A673 (cell line): ENCODE measurements at places on chromosomes 7 and 10. TPM values are rescaled to one million over a fixed set of nuclear protein-coding genes. Genes with fewer than 3 reads are reported as not detected.

The CRYGN gene
- total RNA-seq: 0.13 TPM in 2 replicates

The MYH16 gene
- not detected in 2 replicates for total RNA-seq

The ASB10 gene
- total RNA-seq: not detected in 2 replicates

- DNase-seq: no peak
Observed at GRCh38 chr7:29485339-29486190, 78.1 kb upstream of the PRR15 start.

GRCh38 chr7:158093156-158093796 is 494.3 kb downstream of the PTPRN2 start:
- DNase-seq: no peak

- DNase-seq: peak; percentile 84
Observed at GRCh38 chr10:117496616-117497028, 45.9 kb upstream of the EMX2 start.

DNA sequence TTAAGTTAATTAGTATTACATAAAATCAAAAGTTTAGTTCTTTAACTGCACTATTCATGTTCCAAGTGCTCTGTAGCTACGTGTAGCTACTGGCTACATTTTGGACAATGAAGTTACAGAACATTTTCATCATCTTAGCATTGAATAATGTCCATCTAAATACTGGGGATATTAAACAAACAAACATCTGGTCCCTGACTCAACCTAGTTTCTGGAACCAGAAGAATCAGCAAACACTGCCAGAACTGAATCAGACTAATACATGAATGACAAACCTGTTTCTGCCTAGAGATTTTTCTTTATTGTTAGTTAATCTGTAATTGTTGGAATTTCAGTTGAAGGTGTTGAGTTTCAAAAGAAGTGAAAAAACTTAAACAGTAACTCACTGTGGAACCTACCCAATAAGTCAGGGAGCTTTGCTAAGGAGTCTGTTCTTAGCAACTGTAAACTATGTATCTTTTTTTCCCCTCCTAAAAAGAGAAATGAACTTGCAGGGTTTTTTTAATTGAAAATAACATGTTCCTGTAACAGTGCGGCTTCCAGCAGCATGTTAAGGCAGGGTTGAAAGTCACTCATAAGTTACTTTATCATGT is 58.3 kb downstream of the CDK13 start:
- no peak for DNase-seq

DNA sequence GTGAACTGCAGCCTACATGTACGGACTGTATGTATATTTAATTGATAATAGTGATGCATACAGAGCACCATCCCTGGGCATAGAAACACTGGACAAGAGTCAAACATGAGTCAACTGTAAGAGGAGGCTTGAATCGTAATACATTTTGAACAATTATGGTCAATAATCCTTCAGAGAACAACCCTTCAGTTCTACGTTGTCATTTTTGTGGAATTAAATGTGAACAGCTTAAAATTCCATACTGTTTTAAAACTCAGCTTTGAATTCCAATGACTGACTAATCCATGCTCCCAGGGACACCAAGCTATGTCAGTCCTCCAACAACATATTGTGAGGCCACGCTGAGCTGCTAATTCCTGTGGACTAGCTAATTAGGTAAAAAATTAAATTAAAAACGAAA is 41.5 kb upstream of the KMT2E start:
- no peak for DNase-seq

DNA sequence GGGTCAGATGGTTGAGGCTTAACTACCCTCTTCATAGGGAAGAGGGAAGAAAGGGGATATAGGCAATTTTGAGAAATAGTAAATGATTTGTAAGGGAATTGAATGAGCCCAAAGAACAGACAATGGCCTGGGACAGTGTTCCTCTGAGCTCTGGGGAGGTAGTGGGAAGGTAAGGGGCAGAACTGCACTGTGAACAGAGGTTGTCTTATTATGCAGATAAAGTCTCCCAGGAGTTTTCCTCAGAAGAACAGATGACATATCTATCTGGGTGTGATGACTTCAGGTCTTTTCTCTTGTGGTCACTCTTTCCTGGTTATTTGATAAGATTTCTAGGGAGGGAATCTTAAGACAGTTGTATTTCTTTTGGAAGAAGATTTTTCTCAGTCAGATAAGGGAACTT is 296.1 kb downstream of the ZEB1 start:
- DNase-seq: no peak

- DNase-seq: peak; percentile 67
Observed at GRCh38 chr7:44587843-44588711, 6.0 kb upstream of the TMED4 start.

DNA sequence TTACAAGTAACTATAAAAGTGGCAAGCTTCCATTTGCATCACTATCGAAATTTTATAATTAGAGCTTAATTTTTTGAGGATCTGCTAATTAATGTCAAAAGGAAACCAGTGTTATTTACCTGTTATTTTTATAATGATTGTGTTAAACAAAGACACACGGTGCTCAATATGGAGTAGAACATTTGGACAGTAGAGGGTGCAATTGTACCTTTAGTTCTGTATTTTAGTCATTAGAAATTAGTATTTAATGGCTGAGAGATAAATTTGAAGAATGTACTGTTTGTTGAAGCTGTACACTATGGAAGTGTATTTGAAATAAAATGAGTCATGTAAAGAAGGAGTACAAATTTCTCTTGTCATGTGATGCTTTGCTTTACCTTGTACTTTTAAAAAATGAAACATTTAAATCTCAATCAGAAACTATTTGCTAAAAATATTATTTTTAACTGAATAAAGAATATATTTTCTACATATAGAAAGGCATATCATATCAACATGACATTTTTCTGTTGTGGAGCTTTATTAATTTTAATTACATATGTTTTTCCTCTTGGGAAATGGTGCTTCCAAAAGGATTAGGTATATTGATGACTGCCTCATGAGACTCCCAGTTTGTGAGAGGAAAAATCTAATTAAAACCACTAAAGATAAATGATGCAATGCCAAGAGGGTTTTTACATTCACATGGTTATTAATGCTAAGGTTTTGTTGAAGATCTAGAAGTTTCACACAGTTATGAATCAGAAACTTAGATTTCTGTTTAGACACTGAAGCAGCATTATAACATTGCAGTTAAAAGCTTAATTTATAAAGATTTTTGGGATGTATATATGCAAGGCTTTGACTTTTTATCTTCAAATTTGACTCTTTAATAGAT is 10.4 kb upstream of the PRKG1 start:
- peak; percentile 44 for DNase-seq

The CRPPA gene
- total RNA-seq: 0.15 and 0.21 TPM in 2 replicates

The CSTF2T gene
- 21.9 and 22.2 TPM in 2 replicates for total RNA-seq

The PRF1 gene
- not detected in 2 replicates for total RNA-seq

GRCh38 chr7:47483604-47484273 is 98.2 kb downstream of the TNS3 start:
- no peak for DNase-seq

The SEMA3D gene
- total RNA-seq: 23.3 and 32.0 TPM in 2 replicates

GRCh38 chr10:78045237-78045636 is 11.6 kb downstream of the RPS24 start:
- no peak for DNase-seq

DNA sequence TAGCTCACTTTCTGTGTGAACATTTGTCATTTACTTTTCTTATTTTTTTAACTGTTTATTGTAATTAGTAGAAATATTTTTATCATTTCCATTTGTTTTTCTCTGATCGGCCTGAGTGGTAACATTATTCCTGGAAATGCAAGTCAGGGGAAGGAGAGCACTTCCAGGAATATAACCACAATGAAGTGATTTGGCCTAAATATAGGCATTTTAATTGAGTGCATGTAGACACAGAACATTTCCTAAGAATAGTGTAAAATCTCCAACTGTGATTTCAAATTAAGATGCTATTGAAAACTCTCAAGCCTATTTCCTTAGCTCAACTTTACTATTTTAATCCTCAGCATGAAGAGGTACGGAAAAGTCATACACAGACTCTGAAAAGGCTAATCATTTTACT is 86.5 kb upstream of the SKAP2 start:
- peak; percentile 1 for DNase-seq

GRCh38 chr7:34281260-34281659 is 375.9 kb downstream of the BMPER start:
- peak; percentile 32 for DNase-seq

The PDCD4 gene
- total RNA-seq: 17.3 and 23.7 TPM in 2 replicates

GRCh38 chr7:102450242-102450641 is 14.4 kb downstream of the ALKBH4 start:
- no peak for DNase-seq

The MAGI2 gene
- total RNA-seq: 0.34 and 0.57 TPM in 2 replicates

DNA sequence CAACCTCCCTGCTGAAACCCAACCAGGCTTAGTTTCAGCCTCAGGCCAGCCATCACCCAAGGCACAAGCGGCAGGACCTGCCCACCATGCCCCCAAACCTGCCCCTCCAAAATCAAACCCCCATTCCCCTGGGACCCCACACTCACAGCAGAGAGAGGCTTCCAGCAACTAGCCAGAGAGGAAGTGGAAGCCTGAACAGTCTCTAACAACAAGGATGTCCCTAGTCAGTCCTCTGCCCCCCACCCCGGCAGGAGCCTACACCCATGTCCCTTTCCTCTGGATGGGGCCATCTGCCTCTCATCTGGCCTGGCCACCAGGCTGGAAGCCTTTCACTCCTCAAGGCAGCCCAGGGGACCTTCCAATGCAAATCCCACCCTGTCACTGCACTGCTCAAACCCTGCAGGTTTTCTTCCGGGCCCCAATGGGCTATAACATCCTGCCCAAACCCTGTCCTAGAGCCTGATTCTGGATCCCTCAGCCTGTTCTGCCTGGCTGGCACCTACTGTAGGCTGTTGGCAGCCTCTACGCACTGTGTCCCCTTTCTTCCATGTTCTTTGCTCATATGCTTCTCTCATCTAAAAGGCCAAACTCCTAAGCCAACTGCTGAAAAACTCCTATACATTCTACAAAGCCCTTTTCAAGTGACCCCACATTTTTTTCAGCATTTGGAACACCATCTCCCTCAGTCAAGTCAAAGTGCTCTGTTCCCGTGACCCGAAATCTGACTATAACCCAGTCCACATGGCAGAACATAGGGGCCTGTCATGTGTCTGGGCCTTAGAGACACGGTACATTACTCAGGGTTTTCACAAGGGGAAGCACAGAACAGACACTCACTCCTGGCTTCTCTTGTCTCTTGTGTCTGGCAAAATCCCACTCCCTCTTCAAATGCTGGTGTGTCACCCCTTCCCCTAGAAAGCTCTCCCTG is 253.3 kb downstream of the TNS3 start:
- no peak for DNase-seq

DNA sequence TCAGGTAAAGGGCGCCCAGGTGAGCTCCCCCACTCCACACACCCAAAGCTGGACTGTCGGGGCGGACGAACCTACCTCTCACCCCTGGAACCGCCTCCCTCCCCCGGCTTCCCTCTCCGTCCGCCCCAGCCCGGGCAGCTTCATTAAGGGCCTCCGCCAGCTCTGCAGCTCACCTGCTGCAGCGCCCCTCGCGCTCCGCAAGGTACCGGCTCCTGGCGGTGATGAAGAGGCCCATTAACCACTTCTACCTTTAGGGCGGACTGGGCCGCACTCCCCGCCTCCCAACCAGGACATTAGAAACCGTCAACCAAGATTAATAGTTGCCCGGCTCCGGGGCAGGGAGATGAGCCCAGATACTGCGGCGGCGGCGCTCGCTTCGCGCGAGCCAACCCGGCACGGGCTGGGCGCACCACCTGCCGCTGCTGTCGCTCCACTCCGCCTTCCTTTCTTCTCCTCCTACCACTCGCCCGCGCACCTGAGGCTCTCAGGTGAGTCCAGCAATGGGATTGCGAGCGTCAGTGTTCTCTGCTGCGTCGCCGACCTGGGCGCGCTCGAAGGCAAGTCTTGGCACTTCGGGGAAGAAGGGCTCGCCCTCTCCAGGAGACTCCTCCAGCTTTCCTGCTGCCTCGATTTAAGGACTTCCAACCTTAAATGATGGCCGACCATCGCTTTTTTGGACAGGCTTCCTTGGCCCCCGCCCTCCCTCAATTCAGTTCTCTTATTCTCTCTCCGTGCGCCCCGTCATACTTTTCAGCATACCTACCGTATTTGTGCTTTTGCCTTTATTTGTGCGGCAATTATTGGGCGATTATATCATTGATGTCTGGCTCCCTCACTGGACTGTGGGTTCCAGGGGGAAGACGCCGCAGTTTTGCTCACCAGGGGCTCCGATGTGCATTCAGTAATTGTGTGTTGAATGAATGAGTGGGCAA is 13.6 kb upstream of the KAZALD1 start:
- DNase-seq: no peak

DNA sequence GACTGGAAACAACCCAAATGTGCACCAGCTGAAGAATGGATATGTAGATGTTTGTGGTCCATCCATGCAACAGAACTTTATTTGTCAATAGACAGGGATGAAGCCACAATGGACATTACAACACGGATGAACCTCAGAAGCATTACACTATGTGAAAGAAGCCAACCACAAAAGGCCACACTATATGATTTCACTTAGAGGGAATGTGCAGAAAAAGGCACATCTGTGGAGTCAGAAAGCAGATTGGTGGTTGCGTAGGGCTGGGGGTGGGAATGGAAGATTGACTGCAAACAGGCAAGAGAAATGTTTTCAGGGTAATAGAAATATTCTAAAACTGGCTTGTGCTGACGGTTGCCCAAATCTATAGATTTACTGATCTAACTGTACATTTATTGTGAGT is 34.3 kb upstream of the WASHC2A start:
- no peak for DNase-seq

DNA sequence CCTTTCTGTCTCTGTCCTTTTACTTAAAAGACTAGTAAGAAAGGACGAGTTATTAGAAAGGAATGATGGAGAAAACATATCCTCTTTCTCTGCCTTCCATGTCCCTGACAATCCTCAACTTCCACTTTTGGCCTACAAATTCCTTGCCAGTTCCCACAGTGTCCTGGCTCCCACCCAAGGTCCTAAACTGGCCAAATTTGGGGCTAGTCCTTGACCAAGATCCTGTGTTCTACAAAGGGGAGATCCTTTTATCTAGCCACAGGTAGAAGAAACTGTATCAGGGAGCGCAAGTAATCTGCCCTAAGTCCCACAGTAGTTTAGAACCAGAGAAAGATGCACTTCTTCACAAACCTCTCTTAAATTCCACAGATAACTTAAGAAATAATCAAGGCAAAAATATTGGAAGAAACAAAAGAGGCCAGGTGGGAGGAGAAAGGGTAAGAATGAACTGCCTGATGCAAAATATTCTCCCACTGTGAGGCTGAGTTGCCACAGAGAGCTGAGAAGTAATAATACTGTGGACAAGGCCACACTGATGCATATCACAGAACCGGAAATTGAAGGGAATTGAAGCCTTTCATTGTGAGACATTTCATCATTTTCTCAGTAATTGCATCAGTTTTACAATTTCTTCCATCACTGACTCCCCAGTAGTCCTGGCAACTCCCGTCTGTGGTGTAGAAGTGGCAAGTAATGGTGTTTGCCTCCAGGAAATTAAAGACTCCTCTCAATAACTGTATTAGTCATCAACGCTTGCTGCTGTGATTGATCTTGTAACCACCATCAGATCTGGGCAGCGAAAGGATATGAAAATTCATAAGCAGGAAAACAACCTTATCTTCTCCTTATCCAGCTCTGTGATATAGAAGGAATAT is 47.2 kb downstream of the DNAJC12 start:
- peak; percentile 94 for DNase-seq

- DNase-seq: no peak
Observed at GRCh38 chr7:135236727-135237126, 3.1 kb downstream of the STRA8 start.

The SYNPO2L gene
- 0.06 TPM in 1 of 2 replicates, not detected in the other for total RNA-seq
